ENCODE measurements at places on chromosomes 7 and 10. TPM values are rescaled to one million over a fixed set of nuclear protein-coding genes. Genes with fewer than 3 reads are reported as not detected.

DNA sequence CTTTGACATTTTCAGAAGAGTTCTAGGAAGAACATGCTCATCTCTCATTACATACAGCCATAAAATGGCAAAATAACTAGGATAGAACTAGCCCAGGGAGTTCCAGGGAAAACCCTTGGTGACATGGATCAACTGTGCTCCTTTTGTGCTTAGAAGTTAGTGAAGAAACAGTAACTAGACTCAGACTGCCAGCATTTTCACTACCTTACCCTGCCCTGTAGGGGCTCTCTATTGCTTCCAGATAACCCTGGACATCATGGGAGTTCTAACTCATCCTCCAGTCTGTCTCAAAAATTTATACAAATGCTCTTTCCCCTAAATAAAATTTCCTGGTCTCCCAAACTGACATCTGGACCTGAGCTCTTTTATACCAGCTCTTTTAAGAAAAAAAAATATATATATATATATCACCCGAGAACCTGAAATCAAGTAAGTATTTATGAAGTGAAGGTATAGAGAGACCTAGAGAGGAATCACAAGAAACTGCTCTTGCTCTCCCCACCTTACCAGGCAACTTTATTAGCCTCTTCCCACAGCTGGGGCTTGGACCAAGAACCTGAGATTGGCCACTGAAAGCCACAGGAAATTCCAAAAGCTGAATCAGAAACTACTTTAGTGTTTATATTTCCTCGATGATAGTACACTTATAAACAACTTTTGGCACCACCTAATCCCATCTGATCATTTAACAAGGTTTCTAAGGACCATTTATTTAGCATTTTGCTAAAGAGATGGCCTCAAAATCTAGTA, 101.4 kb downstream of the RELN start:
- DNase-seq: no peak

DNA sequence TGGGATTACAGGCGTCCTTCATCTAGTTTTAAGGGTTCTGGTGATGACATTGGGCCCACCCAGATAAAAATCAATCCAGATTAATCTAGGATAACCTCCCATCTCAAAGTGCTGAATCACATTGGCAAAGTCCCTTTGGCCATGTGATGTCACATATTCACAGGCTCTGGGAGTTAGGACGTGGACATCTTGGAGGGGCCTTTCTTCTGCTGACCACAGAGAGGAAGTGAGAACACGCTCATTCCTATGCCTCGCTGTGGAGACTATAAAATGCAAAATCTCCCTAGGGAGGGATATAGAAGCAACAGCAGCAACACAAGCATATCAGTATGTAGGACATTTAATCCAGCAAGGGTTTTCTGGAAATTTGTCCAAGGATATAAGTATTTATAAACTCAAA, 266.0 kb upstream of the PITRM1 start:
- DNase-seq: no peak

DNA sequence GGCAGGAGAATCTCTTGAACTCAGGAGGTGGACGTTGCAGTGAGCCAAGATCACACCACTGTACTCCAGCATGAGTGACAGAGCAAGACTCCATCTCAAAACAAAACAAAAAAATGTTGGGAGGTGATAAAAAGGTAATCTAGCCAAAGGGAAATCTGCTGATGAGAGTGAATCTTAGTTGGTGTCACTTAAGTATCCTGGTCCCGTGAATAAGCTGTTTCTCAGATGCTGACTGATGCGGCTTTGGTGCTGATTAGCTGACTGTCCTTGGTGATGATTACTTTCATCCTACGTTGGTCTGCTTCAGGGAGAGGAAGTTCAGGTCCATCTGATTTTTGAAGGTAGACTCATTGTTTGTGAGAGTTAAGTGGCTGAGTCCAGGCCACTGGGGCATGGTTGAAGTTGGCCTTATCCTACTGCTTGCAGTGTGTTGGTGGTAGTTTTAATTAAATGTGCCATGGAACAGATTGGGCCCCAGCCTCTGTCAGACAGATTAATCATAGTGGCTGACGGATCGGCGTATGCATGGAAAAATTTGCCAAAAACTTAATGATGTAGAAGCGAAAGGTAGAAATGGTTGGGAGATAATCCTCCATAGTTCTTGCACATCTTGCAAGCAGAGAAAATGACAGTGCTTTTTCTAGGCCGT, 17.4 kb upstream of the TMEM236 start:
- no peak for DNase-seq

DNA sequence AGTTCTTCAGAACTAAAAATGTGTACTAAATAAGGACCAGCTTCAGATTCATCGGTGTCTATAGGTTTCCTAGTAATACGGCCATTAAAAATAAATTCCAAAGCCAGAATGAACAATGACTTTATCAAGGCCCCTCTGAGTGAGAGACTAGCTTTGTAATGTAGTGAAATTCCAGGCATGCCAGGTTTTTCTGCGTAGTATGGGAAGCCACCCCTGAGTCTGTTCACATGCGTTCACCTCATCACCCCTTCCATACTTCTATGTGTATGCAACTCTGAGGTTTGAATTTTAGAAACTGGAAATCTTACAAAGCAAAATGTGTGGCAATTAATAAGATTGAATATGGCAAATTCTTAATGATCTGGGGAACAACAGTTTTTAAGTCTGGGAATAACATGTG, 24.5 kb downstream of the RNF32 start:
- DNase-seq: no peak

- DNase-seq: no peak
Observed at GRCh38 chr7:28573059-28573553, 160.8 kb downstream of the CREB5 start.

DNA sequence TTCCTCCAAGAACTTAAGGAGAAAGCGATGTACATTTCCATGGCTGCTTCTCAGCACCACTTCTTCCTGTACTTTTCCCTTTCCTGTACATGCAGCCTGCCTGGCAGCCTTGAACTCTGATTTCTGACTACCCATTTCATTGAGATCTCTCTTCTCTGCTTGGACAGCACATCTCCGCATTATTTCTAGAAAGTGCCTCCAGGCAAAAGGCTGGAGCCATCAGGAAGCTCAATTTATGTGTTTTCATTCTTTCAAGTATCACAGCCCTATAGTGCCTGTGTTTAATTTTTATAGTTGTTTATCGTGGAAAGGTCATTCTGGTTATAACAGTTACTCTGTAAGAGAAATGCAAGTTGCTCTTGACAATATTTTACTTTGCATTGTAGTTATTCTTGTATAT, 688.0 kb upstream of the ANKRD30A start:
- DNase-seq: no peak

DNA sequence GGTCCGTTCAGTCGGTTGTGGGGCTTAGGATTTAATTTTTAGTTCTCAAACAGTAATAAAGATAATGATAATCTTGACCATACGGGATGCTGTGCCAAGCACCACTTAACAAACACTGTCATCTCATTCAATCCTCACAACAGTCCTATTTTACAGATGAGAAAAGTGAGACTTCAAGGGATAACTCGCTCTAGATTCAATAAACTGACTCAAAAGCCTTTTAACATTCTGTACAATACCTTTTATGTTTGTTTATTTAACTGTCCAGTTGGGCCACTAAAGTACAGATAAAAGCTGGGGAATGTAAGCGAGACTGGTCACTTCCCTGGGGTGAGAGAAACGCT, 437 bp upstream of the CFAP69 start:
- DNase-seq: no peak

GRCh38 chr10:119365773-119366599, 158.6 kb downstream of the GRK5 start:
- DNase-seq: no peak

GRCh38 chr10:45409782-45410181, 35.8 kb downstream of the ALOX5 start:
- no peak for DNase-seq

DNA sequence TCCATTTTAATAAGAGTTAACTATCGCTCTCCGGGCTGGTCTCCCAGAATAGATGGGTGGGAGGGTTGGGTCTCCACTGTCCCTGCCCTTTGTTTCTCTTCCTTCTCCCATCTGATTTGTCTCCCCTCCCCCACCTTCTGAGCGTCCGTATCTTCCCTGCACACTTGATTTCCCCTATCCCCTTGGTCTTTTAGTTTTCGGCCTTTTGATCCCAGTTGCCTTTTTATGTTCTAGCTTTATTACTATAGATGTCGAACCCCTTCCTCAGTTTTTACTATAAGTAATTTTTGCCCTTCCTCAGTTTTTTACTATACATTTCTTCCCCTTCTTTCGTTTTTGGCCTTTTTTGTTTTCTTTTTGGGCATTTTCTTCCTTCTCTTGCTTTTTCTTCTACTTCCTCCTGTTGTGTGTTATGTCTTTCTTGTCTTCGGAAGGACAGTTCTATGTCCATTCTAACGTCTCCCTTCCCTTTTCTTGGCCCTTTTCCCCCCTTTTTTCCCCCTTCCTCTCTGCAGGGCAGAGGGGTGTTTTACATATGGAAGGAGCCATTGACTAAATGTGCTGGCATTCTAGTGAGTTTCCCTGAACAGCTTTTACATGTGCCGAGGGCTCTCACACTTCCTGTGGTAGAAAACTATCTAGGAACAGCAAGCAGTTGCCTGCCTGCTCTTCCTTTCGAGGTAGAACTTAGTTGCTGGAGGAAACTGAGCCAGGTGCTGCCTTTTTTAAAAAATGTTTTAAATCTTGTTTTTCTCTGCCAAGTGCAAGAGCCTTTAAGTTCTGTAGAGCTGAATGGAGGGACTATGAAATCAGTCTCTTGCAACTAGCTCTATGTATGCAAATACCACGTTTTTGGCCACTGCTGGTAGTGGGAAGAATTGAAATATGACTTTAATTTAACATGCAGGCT, 2.8 kb downstream of the TET1 start:
- no peak for DNase-seq

GRCh38 chr10:48899781-48900180, 39.9 kb downstream of the LRRC18 start:
- DNase-seq: no peak

- no peak for DNase-seq
Observed at GRCh38 chr10:13190816-13191215, 29.5 kb downstream of the MCM10 start.

DNA sequence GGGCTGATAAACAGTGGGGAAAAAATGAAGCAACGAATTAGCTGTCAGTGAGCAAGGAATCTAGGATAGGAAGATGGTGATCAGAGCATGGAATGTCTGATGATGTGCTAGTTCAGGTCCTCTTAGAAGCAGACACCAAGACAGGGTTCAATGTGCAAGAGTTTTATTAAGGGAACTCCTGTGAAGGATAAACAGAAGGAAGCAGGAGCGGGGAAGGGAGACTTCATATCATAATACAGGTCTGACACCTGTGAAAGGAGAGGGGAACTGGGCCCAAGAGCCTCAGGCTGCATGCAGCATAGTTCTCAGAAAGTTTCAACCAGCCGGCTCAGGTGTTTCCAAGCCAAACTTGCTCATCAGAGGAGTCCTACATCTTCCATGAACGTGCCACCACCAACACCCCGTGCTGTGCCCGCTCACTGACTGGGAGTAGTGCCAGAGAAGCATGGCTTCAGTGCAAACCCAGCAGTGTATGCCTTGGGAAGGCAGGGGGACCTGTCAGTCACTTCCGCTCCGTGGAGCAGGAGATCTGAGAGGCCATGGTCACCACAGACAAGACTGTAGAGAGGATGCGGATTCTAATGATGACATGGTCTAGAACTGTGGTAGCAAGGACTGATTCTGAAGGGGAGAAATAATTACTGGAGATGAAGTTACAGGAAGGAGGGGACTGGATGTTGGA, 45.8 kb downstream of the ZNF800 start:
- DNase-seq: no peak

DNA sequence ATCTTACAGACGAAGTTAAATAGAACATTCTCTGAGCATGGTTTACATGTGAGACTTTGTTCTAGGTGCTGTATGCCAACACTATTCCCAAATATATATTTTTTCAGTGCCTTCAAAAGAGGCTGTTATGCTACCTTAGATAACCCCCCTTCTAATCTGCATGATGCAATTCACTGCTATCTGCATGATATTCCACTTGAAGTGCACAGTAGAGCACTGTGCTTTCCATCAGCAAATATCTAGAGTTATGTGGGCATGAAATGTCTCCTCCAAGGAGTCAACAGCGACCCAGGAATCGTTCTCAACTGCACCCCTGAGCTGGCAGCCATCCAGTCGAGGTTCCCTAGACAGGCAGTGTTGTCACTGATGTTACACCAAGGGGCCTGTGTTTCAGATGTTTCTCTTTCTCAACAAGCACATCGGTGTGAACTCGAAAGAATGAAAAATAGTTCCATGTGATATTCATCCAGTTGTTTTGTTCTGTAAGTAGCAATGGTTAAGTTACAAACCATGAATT, 88.3 kb downstream of the PDE1C start:
- no peak for DNase-seq

- no peak for DNase-seq
Observed at GRCh38 chr7:27464970-27465369, 197.7 kb downstream of the HIBADH start.

- DNase-seq: no peak
Observed at GRCh38 chr7:104826135-104826534, 187.9 kb upstream of the KMT2E start.

- no peak for DNase-seq
Observed at GRCh38 chr10:101897633-101898032, 54.0 kb upstream of the KCNIP2 start.

GRCh38 chr10:2476218-2476811, 591.0 kb upstream of the PFKP start:
- no peak for DNase-seq

GRCh38 chr10:30705101-30705624, 75.6 kb upstream of the LYZL2 start:
- no peak for DNase-seq

DNA sequence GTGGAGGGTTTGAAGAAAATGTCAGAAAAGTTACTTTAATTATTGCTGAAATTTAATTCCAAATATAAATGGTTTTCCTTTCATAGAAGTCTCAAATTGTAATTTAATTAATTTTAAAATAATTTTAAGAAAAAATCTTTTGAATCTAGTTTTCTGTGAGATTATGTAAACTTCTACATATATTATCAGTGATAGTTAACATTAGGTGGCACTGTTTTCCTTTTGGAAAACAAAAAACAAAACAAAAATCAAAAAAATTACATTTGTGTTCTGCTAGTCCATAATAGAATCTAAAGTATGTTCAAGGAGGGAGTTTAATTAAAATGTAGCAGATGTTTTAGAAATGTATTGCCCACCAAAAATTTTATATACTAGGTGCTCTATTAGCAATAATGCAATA, 1456.7 kb downstream of the REEP3 start:
- no peak for DNase-seq

Gene ORAI2
- 70.4 TPM for total RNA-seq

Gene DNAJC12
- 0.24 TPM for total RNA-seq

Gene COL17A1
- not detected for total RNA-seq

Gene EPHA1
- not detected for total RNA-seq

Gene HYAL4
- not detected for total RNA-seq

Gene TAS2R3
- 0.78 TPM for total RNA-seq

Gene SEMA3A
- 4.0 TPM for total RNA-seq

Gene CCDC3
- total RNA-seq: not detected

Gene CALML5
- not detected for total RNA-seq

Gene HSPA12A
- total RNA-seq: 0.08 TPM

Gene ADAM22
- 0.29 TPM for total RNA-seq

Gene PHYH
- total RNA-seq: 4.4 TPM

Data from natural killer cell treated with Interleukin-12 subunit alpha and Interleukin-12 subunit beta and Interleukin-15 and Interleukin-18, amount 100 ng/mL, for 72 hours (primary cell).